ENCODE measurements at places on chromosomes 11 and 22.

DNA sequence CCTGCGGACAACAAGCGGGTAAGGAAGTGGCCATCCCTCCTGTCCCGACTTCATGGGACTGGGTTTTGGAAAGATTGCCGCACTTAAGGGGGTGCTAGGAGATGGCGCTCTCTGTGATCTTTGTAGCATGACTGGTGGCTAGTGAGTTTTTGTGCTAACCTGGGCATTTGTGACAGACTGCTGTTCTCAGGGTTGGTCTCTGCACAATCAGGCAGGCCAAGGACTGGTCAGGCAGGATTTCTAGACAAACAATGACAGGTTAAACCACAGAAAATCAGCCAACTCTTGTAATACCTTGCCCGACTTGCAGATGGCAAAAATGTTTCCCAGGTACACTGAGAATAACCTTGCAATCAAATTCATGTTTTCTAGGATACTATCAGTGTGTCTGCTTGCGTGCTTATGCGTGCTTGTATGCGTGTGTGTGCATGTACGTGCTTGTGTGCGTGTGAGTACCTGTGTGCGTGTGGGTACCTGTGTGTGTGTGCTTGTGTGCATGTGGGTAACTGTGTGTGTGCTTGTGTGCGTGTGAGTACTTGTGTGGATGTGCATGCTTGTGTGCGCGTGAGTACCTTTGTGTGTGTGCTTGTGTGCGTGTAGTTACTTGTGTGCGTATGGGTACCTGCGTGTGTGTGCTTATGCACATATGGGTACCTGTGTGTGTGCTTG, 25.6 kb upstream of the SORL1-AS1 start:
- DNase-seq = no peak

GRCh38 chr11:27112946-27113345, 72.3 kb downstream of the BBOX1 start:
- no peak for DNase-seq

- peak; percentile 41 for DNase-seq
Observed at GRCh38 chr11:21631991-21632390, 560.9 kb upstream of the ANO5 start.

- DNase-seq = no peak
Observed at GRCh38 chr11:76644591-76644990, 26.0 kb downstream of the LRRC32 start.

GRCh38 chr22:40310768-40311120, 35.6 kb upstream of the ADSL start:
- DNase-seq = no peak

DNA sequence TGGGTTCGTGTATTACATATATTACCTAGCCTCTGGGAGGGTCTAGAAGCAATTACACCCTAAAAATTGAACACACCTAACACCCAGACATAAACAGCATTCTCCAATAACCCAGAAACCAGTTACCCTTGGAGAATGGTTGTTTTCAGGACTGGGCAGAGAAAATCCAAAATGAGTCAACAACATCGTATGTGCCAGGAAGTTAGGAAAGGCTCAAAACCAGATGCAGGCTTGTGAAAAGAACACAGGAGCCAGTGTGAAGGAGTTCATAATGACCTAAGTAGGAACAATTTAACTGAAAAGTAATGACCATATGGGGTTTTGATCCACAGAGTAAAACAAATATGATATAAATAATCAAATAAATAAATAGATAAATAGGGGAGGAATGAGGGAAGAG, 5.1 kb upstream of the CLPB start:
- DNase-seq = no peak

DNA sequence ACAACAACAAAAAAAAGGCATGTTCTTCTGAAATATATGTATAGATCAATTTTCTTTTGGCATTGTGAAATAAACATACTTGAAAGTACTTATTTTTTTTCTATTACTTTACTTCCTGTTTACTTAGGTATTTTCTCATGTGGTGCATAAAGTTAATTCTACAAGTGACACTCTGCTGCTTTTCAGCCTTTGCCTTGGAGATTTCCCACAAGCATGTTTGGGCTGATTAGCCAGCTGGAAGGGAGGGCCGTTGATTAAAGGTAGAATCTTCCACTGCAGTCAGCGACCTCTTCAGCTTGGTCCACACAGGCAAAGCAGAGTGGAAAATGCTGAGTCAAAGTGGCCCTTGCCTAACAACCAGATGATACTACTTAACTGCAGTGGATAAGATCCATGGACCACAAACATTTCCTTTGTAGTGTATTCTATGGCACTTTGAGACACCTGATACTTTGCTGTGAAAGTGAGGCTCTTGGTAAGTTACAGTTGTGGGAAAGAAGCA, 176.0 kb downstream of the ARHGAP42 start:
- no peak for DNase-seq

DNA sequence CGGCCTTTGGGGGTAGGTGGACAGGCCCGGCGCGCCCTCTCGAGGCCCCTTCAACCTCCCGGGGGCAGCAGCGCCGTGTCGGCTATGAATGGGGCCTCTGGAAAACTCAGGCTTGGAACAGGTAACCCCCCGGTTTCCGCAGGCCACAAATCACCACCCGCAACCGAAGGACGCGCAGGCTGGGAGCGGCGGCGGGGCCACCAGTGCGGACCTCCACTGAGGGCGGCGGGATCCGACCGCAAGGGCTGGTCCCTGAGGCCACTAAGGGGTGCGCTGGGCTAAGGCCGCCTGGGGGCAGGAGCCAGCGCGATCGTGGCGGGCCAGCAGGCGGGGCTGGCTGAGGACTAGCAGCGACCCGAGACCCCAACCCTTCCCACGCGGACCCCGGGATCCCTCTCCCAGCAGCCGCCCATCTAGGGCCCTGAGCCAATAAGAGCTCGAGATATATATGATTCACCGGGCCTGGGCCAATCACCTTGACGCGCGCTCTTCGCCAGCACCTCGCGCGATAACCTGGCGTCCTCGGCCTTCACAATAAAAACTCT, 609 bp upstream of the ATF4 start:
- DNase-seq = peak; percentile 98

DNA sequence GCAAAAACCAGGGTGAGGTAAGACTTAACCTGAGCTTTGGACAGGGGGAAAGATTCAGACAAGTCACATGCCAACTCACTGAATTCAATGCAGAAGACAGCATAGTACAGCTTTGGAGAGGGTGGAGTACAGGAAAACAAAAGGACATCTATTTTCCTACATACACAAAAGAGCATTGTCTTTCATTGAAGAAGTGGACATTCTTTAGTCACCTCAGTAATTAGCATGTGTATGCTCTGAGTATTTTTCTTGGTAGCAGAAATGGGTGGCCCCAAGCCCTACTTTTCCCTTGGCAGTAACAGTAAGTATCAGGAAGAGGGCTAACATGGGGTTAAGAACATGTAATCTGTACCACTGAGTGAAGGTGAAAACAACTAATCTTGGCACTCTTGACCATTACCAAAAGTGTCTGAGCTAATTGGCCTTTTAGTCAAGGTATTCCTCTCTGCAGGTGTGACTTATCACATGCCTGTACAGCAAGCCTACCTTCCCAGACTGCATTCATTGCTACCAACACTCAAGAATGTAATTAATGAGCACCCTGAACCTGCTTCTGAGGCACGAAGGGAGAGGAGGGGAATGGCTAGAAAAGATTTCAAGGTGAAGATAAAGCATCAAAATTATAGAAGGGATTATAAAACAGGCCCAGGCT, 33.9 kb downstream of the SYTL2 start:
- DNase-seq = no peak

- DNase-seq = no peak
Observed at GRCh38 chr22:37501610-37502341, 15.6 kb upstream of the MFNG start.

DNA sequence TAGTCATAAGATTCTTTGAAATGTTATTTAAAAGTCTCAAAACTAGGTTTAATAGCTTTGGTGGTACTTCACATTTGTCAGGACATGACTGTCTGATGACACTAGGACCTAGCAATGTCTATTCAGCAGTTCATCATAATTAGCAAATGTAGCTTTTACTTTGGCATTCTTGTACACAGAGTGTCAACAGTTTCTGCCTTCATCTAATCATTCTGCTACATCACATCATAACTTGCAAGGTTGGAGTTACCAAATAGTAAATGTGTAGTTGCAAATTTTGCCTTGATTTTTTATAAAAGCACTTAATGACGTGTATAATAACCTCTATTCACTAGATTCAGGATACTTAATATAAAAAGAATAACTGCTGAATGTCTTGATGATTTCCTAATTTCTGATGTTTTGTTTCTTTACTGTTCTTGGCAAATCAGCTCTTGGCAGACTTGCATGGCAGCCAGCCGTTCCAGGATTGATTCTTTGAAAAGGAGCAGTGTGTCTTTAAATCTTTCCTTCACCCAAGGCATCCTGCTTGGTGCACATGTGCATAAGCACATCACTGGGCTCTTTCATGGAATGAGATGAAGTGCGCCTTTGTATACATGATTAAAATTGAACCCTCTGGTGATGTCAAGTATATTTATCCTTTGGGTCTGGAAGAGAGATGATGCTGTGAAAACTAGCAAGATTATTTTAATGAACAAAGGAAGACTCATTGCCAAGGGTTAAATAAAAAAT, 12.2 kb downstream of the FBXO7 start:
- DNase-seq = no peak

DNA sequence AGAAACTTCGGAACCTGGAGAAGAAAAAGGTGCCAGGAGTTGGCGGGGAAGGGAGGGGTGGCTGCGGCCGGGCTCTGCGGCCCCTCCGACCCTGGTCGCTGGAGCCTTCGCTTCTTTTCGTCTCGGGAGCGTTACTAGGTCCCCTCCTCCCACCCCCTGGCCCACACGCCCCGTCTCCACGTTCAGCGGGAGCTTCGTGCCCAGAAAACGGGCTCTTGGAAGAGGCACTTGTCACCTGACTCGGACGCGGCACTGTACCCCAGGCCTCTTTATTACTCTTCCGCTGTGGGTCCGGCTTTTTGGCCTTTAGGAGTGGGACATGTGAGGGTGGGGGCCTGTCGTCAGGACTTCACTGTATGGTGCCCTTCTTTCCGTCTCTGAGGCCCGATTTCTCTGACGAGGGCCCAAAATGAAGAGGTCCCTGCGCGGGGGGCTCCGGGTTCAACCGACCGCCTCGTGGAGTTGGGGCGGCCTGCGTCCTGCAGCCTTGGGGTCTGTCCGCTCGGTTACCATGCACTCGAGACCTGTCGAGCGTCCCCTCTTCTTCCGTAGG, 1.2 kb downstream of the CAPRIN1 start:
- DNase-seq = no peak

DNA sequence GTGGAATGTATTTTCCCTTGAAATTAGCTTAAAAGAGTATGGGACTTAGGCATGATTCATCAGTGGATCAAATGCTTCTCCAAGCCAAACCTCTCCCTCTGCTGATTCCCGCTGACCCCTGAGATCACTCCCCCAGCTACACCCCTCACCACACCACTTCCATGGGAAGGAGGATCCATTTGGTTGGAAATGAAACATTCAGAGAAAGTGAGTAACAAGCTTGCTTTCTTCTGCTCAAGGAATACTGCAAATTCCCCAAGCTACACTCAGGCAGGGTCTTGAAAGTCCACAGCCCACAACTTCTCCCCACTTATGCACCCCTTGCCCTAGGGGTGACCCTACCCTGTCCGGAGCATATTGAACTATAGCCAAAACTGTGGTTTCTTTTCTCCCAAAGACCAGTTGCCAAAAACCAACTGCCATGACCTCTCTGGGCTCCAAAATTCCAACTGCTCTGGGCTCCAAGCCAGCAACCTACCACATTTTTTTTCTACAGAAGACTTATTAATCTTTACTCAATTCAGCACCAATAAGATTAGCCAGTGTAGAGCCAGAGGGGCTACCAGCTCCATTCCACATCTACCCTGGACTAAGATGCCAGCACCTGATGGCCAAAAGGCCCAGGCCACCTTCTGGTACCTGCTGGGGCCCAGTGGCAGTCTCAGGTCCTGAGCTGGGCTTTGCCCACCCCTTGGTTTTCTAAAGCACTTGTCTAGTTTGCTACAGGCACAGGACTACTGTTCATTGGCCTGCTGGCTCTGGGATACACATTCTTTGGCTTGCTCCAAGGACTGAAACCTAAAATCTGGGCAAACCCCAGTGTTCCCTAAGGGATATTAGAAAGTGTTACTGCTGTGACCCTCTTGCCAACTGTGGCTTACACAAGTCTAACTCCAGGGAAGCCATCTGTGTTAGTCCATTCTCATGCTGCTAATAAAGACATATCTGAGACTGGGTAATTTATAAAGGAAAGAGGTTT, 101.1 kb downstream of the MICAL3 start:
- no peak for DNase-seq

- DNase-seq = no peak
Observed at GRCh38 chr11:119338965-119339588, 1.6 kb downstream of the C1QTNF5 start.

GRCh38 chr11:36153551-36153950, 135.7 kb downstream of the COMMD9 start:
- DNase-seq = no peak

GRCh38 chr11:9386901-9387300, 2.4 kb downstream of the IPO7 start:
- DNase-seq = no peak

- no peak for DNase-seq
Observed at GRCh38 chr11:211741-212140, 4.2 kb downstream of the RIC8A start.

GRCh38 chr22:50039669-50040443, 18.2 kb downstream of the TTLL8 start:
- no peak for DNase-seq

- DNase-seq = no peak
Observed at GRCh38 chr11:109193880-109194279, 228.1 kb upstream of the C11orf87 start.

DNA sequence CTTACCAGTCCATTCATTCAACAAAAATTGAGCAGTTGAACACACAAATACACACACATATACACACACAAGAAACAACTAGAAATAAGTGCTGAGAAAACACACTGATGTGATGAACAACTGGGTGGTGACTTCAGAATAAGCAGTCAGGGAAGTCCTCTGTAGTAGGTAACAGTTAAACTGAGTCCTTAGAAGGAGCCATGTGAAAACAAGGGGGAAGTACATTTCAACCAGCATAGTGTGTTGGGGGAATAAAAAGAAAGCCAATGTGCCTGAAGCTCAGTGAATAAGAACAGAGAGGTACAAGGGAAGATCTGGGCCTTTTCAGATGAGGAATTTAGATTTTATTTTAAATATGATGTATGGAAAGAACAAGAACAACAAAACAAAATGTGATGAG, 6.8 kb upstream of the TMEM123 start:
- no peak for DNase-seq
